ENCODE measurements at places on chromosomes 5 and 9.

DNA sequence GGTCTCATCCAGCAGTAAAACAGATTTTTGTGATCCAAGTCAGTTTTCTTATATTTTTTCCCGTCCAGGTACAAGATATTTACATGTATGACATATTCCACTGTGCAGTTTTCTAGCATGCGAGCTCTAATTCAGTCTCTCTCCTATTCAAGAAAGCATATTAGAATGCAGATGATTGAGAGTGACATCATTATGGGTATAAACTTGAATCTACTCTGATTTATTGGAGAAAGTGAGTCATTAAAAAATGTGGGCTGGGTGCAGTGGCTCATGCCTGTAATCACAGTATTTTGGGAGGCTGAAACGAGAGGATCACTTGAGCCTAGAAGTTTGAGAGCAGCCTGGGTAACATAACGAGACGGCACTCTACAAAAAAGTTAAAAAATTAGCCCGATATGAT lies 6.2 kb downstream of the FER start:
- no peak for DNase-seq

GRCh38 chr5:143031781-143032580 lies 261.8 kb downstream of the ARHGAP26 start:
- no peak for DNase-seq

GRCh38 chr9:98743329-98743728 lies 34.6 kb upstream of the GABBR2 start:
- no peak for DNase-seq

GRCh38 chr5:172008111-172008455 lies 1.6 kb upstream of the FBXW11 start:
- no peak for DNase-seq

All from NCI-H2029 treated with DMSO at 0.1 percent for 48 hours (cell line).